ENCODE measurements at places on chromosomes 3 and 15. TPM values are rescaled to one million over a fixed set of nuclear protein-coding genes. Genes with fewer than 3 reads are reported as not detected.

TNIK gene
- 1.4 TPM for polyA plus RNA-seq

GRCh38 chr3:119295816-119296726, 1.9 kb downstream of the ARHGAP31 start:
- peak; percentile 73 for DNase-seq

GABRB3 gene
- 0.15 TPM for polyA plus RNA-seq

DNA sequence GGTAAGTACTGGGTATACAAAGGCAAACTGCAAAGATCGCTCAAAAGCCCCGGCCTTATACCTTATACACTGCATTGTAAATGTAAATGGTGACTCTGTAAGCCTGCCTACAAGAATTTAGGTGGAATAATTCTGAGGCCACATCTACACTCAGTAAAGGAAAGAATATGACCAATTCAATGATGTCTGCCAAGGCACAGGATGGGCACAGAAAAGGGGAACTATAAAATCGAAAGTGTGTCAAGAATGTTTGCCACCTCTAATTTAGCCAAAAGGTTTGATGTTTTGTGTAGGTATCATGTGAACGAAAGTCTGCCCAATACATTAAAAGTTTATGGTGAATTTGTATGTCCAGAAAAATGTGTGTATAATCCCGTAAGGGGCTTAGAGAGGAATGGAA, 96.1 kb downstream of the FOXP1 start:
- DNase-seq, result no peak

- DNase-seq, result no peak
These were observed 29.7 kb downstream of the HDC start for GRCh38 chr15:50235794-50236193.

DNA sequence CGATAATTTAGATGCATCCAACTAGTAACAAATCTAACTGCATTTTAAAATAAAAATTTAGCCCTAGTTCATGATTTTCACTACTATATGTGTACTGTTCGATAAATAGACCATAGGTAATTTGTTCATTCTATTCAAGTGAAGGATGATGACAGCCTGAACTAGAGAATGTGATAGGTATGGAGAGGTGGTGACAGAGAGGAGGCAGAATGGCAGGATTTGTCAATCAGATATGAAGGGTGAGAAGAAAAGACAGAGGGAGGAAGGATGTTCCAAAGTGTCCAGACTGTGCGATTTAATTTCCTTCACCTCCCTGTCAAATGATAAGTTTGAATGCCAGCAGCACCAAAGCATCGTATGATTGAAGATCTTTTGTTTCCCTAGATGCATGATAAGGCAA, 31.6 kb downstream of the BCL2A1 start:
- DNase-seq, result no peak

GORASP1 gene
- 33.1 TPM for polyA plus RNA-seq

DNA sequence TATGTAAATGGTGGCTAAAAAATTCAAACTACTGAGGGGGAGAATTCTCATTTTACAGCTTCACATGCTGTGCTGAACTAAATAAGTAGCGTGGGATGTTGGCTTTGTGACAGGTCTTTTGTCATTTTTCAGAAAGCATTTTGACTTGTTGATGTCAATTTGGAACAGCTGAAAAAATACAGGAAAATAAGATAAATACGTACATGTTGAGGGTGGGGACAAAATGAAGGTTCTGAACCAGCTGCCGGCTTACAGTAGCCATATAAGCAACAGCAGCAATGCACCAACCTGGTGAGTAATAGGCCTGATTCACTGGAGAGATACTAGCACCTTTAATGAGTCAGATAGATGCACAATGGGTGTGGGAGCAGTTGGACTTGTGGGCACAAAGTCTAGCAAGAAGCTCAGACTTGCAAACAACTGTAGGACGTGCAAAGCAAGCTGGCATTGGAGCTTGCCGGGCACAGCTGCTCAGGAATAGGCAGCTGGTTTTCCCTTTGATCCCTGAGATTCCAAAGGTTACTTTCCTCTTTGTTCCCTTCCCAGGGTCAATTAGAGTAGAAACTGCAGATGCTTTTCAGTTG, 12.9 kb downstream of the B3GNT5 start:
- peak; percentile 93 for DNase-seq

GRCh38 chr15:78715930-78716329, 74.9 kb upstream of the CHRNB4 start:
- DNase-seq, result peak; percentile 78

DNA sequence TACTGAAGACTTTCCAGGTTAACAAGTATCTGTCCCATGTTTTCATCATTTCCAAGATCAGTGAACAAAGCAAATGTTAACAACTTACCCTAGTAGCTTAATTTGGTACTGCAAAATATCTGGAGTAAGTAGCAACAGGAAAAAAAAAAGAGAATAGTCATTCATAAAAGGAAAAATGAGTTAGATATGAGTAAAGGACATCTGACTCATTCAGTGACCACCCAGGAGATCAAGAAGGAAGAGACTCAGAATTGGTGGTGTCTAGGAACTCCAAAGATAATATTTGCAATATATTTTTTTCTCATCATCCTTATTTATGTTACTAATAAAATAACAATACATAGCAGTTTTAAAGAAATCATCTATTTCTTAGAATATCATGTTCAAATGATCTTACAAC, 253.8 kb upstream of the COL8A1 start:
- DNase-seq, result peak; percentile 41

DNA sequence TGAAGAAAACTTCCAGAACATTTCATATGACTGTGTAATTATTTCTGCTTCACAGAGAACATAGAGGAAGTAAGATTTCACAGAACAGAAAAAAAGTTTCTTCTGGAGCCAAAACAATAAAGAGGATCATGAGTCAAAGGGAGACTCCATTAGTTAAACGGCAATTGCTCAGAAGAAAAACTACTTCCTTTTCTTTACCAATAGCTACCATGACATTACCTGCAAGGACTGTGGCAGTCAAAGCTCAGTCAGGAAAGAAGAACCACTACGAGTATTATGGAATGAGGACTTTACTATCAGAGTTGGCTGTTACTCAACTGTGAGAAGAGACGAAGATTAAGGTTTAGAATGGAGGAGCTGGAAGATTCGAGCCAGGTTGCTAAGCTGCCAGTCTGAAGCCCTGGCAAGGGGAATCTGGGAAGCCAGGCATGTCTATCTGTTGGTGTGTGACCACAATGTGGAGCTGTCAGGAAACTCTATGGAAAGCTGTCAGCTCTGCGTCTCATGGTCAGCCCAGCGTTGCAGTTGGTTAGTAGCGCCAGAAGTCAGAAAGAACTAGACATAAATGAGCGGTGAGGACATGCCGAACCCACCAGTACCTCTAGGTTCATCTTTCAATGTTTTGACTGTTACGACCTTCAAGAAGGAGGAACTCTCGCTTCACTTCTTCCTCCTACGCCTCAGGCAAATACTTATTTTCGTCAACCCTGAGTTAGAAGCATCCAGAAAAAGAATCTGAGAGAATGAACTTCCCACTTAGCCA, 604.3 kb downstream of the FGF12 start:
- no peak for DNase-seq

CA12 gene
- 40.9 TPM for polyA plus RNA-seq

CFAP20DC gene
- polyA plus RNA-seq, result 2.9 TPM

PLA2G4F gene
- not detected for polyA plus RNA-seq

CYP8B1 gene
- polyA plus RNA-seq, result not detected

- no peak for DNase-seq
These were observed 31.4 kb upstream of the CHRNB4 start for GRCh38 chr15:78672285-78673014.

DCBLD2 gene
- polyA plus RNA-seq, result 66.5 TPM

DNA sequence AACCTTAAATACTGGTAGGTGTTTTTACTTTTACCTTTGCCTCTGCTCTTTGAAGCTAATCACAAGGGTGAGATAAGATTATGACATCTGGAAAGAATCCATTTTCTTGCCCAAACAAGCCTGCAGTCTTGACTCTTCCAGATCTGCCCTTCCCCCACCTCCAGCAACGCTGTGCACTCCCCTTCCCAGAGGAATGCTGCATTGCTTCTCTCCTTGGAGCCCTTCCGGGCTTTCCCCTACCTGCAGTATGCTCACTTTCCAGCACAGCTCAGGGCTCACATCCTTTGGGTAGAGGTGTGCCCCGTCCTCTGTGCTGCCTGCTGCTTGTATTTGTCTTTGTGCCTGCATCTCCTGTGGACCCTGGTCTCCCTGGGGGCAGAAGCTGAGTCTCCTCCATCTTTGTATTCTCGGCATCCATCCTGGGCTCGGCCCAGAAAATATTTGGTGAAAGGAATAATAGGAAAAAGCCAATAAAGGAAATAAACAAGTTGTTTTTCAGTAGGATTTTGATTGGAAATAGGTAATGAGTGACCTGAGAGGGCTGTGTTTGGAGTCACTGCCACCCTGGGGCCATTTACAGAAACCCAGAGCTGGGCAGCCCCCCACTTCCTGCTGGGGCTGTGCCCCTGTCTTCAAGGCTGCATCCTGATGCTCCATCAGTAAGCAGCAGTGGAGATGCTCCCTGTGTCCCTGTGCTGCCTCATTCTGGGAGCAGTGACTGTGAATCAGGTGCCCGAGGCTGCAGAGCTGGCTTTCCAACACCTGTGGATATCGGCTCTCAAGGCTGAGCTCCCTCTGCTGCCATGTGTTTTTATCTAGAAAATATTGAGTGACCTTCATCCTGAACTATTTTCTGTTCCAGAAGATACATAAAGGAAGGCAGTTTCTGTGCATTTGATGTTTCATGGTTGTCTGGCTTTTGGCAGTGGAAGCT, 117.5 kb downstream of the EEFSEC start:
- DNase-seq, result no peak

GRCh38 chr3:73270839-73271483, 209.5 kb downstream of the EBLN2 start:
- DNase-seq, result peak; percentile 34

DNA sequence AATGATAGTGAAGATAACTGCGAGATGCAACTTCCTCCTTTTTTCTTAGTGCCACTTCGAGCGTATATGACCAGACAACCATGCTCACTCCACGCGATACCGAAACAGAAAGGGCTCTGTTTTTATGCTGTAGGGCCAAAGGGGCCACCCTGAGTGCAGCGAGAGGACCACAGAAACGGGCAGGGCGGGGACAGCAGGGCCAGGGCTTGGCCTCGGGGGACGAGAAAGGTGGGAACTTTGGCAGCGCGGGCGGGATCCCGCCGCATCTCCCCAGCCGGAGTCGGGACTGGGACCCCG, 483 bp downstream of the VPS13C start:
- peak; percentile 77 for DNase-seq

TNFAIP8L3 gene
- 2.0 TPM for polyA plus RNA-seq

DNA sequence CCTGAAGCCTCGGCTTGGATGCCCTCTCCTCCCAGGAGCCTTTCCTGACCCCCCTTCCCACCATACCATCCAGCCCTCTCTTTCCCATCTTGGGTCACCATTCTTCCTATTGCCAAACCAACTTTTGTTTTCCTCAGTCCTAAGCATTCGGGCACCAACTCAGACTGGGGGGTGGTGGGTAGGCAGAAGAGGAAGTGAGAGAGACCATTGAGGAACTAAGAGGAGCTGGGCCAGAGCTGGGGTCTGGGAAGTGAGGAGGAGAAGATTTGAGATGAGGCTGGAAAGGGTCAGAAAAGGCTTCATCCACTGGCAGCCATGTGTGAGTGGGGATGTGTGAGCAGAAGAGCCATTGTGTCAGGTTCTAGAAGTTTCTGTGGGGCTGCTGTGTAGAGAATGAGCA, 37.7 kb downstream of the TKT start:
- DNase-seq, result no peak

DNA sequence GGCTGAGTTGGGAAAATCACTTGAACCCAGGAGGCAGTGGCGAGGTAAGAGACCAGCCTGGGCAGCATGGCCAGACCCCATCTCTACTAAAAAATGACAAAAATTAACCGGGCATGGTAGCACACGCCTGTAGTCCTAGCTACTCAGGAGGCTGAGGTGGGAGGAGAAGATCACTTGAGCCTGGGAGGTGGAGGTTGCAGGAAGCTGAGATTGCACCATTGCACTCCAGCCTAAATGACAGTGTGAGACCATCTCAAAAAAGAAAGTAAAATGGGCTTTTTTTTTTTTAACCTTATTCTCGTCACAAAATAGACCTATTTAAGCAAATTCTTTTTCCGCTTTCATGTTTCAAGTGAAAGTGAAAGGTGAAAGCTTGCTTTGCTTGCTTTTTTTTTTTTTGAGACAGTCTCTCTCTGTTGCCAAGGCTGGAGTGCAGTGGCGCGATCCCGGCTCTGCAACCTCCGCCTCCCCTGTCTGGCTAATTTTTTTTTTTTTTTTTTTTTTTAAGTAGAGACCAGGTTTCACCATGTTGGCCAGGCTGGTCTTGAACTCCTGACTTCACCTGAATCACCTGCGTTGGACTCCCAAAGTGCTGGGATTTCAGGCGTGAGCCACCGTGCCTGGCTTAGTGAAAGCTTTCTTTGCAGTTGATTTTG, 3.6 kb downstream of the PDIA3 start:
- DNase-seq, result peak; percentile 42

- no peak for DNase-seq
These were observed 66.3 kb upstream of the NAALADL2 start for GRCh38 chr3:174792864-174793263.

DNA sequence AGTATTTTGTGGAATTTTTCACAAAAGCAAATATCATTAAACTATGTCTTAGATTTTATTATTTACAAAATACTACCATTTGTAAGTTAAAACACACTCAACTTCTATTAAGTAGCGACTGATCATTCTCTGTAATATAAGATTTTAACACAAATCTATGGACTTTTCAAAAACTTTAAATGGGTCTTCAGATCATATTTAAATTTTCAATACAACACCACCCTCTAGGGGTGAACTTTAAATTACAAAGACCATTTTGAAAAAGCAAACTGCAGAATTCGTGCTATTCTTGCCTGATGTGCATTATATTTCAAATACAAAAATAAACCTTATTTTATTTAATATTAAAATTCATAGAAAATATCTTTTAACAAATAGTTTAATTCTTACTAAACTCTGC, 8.2 kb upstream of the VGLL4 start:
- DNase-seq, result peak; percentile 60

GRCh38 chr3:120224237-120224636, 60.8 kb downstream of the GPR156 start:
- DNase-seq, result no peak
